ENCODE measurements at places on chromosomes 2 and 18. TPM values are rescaled to one million over a fixed set of nuclear protein-coding genes. Genes with fewer than 3 reads are reported as not detected.

DNA sequence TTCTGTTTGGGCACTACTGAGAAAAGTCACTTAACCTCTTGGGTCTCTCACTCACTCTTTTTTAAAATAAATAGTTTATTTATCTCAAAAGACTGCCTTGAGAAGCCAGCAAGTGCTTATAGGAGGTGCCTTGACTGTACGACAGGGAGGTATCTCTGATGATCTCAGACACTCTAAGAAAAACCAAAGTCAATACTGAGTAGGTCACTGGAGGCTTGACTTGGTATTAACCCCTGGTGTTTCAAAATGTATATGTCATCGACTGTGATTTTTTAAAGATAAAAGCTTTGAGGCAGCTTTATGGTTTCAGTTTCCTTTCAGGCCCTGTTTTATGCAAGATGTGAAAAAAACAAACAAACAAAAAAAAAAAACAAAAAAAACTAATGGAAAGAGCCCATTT lies 33.7 kb downstream of the MREG start:
- H3K4me1 ChIP-seq: peaks cover 9% of the 10 kb centered on the region
- H3K27me3 ChIP-seq: no peaks in the 10 kb centered on the region
- DNase-seq: no peak
- H3K36me3 ChIP-seq: no peaks in the 10 kb centered on the region

GRCh38 chr2:191818725-191819350 lies 28.1 kb downstream of the CAVIN2 start:
- DNase-seq: no peak
- H3K4me1 ChIP-seq: no peaks in the 10 kb centered on the region
- H3K27ac ChIP-seq: no peak overlapping the region
- H3K36me3 ChIP-seq: no peaks in the 10 kb centered on the region
- no peaks in the 10 kb centered on the region for H3K27me3 ChIP-seq
- no peak overlapping the region for H3K4me3 ChIP-seq

SERPINB12 gene
- total RNA-seq: not detected

GRCh38 chr18:68693091-68693815 lies 21.7 kb downstream of the TMX3 start:
- H3K36me3 ChIP-seq: peaks cover 51% of the 10 kb centered on the region
- DNase-seq: no peak
- H3K4me3 ChIP-seq: no peak overlapping the region
- H3K27me3 ChIP-seq: no peaks in the 10 kb centered on the region
- no peaks in the 10 kb centered on the region for H3K4me1 ChIP-seq
